Bronchial epithelial cell (primary cell): ENCODE measurements at places on chromosomes 3 and 15.

GRCh38 chr3:139297588-139298311, 46.1 kb upstream of the MRPS22 start:
- peak; percentile 17 for DNase-seq

- peak; percentile 34 for DNase-seq
Observed at GRCh38 chr3:56357266-56357665, 111.0 kb downstream of the ERC2 start.

DNA sequence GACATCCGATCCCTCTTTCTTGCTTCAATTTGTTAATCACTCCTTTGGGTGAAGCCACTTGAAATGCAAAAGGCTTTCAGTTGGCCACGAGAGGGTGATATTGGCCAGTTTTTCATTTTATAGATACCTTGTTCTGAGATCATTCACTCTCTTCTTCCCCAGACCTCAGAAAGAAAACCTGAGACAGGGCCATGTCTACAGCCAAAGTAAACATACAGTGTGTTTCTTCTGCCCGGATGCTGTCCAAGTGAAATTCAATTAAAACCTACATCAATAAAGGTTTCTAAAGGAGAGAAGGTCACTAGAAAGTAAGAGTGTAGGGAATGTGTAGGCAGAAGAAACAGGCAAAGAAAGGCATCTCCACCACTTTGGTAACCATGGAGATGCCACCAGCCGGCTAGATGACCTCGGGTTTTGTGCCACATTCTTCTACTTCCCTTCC, 39.5 kb upstream of the FMN1 start:
- peak; percentile 64 for DNase-seq

DNA sequence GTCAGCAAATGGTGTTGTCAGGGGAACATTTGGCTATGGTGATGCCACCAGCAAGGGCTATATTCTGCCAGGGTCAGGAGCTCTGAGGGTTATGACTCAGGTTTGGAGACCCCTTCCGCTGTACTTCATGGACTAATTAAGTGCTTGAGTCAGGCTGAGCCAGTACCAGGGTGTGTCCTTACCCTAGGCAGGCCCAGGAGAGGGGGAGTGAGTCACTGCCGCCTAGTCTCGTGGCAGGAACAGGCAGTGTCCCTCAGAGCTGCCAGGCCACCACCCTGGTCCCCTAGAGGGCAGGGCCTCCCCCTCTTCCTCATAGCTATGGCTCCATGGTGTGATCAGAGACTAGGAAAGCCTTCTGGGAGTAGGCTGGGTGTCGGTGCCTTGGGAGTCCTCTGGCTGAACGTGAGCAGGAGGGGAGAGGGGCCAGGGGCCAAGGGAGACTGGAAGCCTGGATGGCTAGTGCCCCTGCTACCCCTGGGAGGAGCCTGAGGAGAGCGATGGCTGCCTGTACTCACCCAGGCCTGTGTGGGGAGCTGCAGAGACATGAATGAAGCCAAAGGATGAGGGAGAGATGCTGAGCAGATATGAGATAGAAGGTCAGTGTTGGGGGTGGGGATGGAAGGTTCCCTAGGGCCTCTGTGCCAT, 10.6 kb downstream of the MAPKAPK3 start:
- peak; percentile 89 for DNase-seq

GRCh38 chr3:8650583-8651416, 6.2 kb upstream of the SSUH2 start:
- DNase-seq, result no peak

DNA sequence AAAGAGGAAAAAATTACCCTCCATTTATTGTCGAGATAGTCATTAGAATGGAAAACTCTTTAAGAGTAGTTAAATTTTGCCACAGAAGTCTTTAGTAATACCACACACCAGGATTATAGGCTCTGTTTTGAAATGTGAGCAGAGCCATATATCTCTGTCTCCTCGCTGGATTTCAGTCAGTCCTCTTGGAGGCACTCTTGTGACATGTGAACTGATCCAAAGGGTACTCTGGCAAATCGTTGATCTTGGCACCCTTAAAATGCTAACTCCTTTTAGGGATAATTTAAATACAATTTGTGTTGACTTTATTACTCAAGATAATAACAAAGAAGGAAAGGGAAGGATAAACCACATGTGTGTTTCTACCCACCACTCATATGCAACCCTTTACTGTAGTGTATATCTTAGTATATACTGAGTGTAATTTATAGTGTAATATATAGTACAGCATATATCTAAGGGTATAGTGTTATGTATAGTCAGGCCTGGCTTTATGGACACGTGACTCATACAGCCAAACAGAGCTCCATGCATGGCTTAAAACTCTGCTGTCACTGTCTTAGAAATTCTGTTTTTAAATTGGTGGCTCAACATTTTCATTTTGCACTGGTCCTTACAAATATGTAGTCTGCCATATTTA, 12.3 kb upstream of the KPNA4 start:
- DNase-seq, result peak; percentile 50

DNA sequence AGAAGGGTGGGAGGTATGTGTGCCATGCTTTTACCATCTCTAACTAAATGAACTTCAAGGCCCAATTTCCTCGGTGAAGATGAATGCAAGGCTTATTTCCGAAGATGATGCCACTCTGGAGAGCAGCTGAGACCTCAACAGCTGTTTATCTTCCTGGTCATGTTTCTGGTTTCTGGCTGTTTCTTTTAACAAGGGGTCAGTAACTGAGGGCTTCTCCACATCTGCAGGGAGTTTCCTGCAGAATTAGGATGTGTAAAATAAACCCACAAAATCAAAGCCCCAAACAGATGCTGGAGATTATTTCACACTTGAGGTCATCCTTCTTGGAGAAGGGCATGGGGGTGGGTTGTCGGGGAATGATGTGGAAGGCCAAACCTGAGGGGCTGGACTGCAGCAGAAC, 220.3 kb downstream of the THSD4 start:
- DNase-seq, result no peak

- DNase-seq, result peak; percentile 30
Observed at GRCh38 chr3:33758864-33759263, 39.6 kb upstream of the PDCD6IP start.

DNA sequence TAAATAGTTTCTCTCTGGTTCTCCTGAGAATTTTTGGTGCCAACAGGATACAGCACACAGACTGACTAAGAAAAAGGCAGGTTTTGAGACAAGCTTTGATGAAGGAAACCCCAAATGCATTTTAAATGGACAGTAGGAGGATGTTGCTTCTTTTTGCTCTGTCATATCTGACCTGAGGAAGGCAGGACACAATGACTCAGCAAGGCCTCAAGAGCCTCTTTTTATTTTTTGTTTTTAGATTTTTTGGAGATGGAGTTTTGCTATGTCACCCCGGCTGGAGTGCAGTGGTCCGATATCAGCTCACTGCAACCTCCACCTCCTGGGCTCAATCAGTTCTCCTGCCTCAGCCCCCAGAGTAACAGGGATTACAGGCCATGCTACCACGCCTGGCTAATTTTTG, 16.9 kb upstream of the KNG1 start:
- no peak for DNase-seq

DNA sequence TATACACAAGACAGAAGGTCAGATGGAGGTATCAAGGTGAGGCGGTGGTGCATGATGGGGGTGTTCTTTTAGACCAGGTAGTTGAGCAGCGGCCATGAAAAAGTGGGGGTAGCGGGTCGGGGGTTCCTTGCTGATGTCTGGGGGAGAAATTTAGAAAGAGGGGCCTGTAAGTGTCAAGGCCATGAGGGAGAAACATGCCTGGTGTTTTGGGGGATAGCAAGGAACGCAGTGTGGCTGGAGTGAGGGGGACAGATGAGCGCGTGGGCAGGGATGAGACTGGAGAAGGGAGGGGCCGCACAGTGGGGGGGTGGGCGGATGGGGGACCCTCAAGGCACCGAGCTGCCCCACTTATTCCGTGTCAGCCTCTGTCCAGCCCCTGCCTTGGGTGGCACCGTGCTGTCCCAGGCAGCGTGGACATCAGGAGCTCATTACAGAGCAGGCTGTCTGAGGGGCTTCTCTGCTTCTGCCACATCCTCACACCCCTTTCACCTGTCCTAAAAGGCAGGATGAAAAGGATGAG, 143.3 kb downstream of the SMAD6 start:
- no peak for DNase-seq

GRCh38 chr3:123365450-123366143, 83.3 kb downstream of the ADCY5 start:
- peak; percentile 59 for DNase-seq

DNA sequence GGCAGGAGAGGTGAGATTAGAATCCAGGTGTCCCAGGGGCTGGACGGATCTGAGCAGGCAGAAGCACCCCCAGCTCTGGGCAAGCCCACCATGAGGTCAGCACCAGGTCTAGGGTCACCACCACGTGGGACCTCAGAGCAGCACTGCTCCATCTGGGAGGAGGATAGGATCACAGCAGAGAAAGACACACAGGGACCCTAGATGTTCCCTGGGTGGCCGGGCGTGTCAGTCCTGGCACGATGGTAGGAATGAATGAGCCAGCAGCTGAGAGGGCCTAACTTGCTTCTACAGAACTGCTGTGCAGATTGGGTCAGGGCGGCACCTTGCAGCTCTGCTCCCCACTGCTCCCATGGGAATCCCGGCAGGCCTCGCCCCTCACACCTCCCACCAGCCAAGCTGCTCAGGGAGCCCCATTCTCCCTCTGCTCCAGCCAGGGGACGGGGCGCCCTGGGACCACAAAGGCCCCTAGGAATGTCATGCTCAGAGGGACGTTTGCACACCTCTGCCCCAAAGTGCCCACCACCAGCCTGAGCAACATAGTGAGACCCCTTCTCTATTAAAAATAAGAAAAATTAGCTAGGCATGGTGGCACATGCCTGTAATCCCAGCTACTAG, 66.3 kb downstream of the ZNF445 start:
- DNase-seq, result no peak

DNA sequence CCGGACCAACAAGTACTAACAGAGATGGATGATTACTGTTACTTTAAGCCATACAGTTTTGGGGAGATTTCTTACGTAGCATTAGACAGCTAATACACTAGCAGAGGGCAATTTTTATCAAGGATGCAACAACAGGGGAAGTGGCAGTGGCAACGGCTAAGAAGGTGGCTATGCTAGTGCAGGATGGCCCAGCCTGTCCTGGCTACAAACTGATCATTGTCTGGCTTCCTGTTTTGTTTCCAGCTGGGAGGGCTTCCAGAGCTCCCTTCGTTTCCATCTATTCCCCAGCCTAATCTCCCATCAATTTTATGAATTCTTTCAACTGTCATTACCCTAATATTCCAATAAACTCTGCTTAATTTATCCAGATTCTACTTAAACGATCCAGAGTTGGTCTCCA, 16.0 kb upstream of the PLA2G4F start:
- no peak for DNase-seq

DNA sequence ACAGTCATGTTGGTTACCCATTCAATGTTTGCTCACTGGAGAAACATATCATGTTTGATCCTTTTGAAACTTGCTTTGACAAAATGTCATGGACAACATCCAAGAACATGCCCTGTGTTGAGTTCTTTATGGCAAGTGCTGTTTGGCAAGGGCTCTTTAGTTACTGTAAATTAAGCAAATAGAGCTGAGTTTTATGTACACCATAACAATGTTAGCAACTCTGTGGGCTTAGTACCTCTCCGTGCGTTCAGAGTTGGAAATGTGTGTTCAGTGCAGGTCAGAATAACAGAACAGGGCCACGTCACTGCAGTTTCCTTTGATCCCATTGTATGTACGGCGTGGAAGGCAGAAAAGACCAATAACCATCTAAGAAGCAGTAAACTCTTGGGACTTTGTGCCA, 132.5 kb downstream of the MYRIP start:
- no peak for DNase-seq

DNA sequence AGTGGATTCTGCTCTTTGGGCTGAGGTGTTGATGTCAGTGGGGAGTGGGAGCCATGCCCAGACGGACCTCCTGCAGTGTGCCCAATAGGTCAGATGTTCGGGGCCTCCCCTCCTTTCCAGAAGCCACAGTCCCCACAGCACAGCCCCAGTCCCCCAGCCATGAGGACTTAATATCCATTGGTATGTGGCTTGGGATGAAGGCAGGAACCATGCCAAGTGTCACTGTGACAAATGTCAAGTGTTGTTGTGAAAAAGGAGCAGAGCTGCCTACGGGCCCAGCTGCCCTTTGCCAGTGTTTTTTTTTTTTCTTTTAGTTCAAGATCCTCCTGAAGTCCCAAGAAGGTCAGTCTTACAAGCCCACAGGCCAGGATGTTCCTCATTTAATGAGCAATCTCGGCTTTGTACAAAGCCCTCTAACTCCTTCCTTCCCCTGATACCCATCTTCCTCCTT, 12.2 kb downstream of the SEMA3G start:
- no peak for DNase-seq

GRCh38 chr3:4754180-4755086, 224.8 kb upstream of the BHLHE40 start:
- no peak for DNase-seq

DNA sequence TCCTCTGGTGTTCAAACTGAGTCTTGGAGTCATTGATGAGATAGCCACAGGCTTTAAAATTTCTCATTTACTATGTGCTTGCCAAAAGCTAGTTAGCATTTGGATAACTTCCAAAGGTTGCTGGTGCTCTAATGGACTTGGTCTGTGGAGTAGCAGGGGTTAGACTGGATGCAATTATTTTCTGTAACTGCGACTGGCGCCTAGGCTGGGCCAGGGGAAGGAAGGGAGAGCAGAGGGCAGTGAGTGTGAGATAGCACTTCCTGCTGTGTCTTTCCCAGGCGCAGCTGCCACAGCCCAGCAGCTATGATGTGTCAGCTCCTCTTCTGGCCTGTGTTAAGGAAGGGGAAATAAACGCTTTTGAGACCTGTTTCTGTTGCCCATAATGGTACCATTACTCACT, 98.6 kb downstream of the MYRIP start:
- DNase-seq, result no peak

- peak; percentile 96 for DNase-seq
Observed at GRCh38 chr3:97914388-97914787, 57.8 kb downstream of the RIOX2 start.

DNA sequence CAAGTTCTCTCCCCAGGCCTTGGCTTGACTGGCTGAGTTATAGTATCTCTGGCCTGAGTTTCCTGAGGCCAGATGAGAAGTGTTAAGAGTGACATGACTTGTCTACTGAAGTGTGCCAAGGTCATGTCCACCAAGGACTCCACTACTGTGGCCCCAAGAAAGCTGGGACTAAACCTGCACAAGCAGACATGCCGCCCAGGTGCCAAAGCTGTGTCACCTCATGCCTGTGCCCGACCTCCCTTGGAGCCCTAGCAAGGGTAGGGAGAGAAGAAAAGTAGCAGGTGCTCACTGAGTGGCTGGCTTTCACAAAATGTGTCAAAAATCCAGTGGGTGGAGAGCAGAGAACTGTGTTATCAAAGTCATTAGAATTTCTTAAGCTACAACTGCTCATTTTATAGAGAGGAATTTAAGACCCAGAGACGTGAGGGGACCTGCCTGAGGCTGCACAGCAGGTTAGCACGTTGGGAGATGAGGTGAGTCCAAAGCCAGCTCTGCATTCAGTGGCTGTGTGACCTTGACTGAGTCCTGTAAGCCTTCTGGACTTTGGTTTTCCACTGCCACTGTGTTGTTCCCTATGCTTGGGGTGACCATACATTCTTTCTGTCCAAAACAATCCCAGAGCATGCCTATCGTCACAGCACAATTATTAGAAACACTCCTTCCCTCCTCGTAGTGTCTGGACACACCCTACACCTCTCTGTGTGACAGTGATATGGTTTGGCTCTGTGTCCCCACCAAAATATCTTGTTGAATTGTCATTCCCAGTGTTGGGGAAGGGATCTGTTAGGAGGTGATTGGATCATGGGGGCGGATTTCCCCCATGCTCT, 5.0 kb upstream of the LYSMD4 start:
- no peak for DNase-seq
